Right renal pelvis (tissue), 4 donors: ENCODE measurements at places on chromosomes 4 and X. TPM values are rescaled to one million over a fixed set of nuclear protein-coding genes. Genes with fewer than 3 reads are reported as not detected.

- DNase-seq = no peak
These were observed 176.5 kb downstream of the FBXW7 start for GRCh38 chr4:152359208-152360044.

DNA sequence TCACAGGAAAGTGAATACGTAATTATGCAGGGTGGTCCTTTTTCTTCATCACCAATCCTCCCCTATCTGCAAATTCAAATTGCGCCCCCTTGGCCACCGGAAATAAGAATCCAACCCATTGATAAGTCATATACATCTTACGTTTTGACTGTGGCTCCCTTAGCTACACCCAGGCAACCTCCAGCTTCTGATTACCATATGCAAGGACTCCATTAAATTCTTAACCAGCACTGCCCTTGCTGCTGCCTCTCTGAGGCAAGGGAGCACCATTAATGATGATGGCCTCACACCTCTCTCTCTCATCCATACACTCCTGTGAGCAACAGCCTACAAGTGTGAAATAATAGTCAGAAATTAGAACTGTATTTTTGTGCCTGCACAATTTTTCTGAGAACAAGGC, 106.0 kb upstream of the NOCT start:
- no peak for DNase-seq

DNA sequence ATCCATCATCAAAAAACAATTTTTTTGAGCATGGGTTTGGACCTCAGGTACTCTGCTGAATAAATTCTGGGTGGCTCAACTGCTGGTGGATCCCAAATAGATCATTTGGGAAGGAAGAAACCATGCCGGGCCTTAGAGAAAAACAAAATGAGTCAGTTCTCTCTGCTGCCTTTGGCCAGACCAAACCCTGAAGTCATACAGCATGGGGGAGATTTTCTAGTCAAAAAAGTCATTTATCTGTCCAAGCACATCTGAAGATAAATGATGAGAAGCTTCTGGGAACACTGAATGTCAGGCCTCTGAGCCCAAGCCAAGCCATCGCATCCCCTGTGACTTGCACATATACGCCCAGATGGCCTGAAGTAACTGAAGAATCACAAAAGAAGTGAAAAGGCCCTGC, 261.4 kb downstream of the DHX15 start:
- no peak for DNase-seq

GRCh38 chr4:83851261-83852084, 315.6 kb downstream of the GPAT3 start:
- no peak for DNase-seq

DNA sequence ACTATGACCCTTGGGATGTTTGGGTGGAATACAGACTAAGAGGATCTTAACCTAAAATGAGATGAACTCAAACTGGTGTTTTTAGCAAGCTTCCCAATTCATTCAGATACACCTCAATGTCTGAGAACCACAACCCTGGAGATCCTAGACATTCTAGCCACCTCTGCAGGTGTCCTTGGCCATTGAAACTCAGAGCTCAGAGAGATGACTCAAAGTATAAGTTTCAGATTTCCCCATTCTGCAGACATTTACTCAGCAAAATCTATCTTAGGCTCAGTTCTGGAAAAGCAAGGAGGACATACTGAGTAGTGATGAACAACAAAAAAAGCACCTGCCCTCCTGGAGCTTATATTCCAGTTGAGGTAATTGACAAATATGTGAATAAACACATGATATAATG, 47.8 kb downstream of the COMMD8 start:
- DNase-seq = no peak

GRCh38 chr4:8311101-8312068, 41.8 kb downstream of the HTRA3 start:
- no peak for DNase-seq

- no peak for DNase-seq
These were observed 15.1 kb downstream of the SLC2A9 start for GRCh38 chr4:10006231-10006600.

- no peak for DNase-seq
These were observed 118.8 kb upstream of the PCDH18 start for GRCh38 chr4:137651128-137651527.

DNA sequence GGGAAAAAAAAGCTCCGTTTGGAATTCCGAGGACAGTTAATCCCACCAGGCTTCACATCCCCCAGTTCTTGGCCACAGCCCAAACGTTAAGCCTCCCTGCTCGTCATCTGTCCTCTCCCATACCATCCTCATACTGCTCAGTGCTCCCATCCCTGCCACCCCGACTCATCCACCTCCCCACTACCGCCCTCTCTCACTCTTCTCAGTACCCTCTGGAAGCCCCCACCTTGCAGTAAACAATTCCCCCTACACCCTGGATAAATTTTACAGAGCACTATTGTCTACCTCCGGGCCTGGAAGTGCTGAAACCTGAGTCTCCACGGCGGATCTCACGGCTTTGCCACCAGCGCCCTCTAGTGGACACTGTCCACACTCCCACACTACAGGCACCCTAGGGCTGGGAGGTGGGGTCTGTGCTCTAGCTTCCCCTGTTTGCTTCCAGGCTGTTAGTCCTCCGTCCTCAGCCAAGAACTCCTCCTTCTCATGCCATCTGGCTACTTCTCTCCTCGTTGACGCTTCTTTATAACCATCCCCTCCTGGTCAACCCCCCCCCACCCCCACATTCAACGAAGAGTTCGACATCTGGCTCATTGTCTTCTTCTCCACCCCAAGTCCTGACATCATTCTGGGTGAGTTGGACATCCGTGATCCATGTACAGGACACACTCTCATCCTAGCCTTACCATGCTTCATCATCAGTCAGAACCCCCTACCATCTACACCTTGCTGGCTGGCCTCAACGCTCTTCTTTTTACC, 54.5 kb downstream of the RTL9 start:
- peak; percentile 50 for DNase-seq

DNA sequence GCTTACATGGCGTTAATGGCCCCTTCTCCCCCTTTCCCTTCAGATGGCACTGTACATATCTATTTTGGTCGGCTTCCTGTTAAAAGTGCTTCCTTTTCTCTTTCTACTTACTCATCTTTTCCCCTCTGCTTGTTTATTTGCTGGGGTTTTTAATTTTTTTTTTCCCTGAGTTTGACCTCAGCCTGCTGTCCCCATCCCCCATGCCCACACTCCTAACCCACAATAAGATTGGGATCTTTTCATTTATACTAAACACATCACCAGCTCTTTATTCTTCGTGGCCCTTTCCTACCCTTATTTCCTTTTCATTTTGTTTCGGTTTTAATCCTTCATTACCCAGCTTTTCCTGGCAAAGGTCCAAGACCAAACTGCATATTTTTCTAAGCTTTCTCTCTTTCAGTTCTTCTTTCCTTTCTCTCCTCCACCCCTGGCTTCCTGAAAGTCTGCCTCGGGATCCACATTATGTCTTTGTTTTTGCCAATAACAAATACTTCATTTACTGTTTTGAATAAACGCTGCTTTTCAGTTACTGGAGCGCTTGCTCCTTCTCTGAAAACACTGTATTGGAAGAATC, 152.0 kb upstream of the USP9X start:
- DNase-seq = no peak

DNA sequence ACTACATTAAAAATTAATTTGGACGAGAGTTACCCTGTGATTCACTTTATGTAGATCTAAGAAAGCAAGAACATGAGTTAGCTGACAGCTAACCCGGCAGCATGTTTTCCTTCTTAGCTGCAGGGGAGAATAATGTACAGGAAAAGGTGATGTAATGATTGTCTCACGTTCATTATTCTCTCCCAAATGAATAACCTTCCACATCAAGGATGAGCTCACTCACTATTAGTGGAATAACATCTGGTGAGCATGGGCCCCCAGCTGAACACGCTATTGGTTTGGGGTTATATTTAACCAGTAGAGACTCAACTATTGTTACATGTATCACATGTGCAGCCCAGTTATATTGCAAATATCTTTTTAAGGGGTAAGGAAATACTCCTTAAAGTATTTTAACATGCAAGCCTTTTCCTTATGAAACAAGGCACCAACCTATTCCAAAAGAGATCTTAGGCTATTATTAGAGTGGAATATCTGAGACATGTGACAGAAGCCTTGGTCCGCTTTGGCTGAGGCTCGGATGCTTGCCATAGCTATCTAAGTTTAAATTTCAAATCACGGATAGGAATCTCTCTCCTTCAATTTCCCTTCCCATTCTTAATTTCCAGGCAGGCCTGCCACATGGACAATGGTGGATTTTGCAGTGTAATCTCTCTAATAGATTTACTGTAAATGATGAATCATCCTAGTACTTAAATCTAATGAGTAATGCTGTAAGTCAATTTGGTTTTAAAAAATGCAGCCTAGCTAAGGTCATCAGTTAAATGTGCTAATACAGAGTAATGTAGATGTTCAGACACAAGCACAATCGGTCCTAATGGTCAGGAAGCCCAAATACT, 99.0 kb upstream of the OTUD4 start:
- no peak for DNase-seq

DNA sequence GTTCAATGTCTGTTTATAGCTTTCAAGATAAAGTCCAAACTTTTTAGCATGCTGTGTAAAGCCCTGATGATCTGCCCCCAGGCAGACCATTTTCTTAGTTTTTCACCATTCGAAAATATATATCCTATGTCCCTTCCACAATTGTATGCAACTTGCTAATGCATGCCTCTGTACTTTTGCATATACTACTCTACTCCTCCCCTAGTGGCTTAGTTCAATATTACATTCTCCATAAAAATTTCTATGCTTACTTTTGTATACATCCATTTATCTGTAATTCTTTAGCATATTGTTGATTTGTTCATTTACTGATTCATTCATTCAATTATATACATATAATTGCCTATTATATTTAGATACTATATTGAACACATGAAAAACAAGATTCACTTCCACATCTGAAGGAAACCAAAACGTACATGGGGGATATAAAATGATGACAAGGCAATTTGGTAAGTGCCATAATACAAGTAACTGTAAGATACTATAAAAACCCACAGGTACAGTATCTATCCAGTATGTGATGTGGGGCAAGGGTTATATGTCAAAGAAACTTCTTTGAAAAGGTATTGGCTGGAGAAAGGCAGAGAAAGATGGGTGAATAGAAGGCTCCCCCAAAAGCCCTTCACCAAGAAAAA, 902.5 kb downstream of the FAM133A start:
- DNase-seq = no peak

- DNase-seq = no peak
These were observed 49.0 kb downstream of the SMAD1 start for GRCh38 chr4:145530662-145531061.

GRCh38 chrX:69556060-69557011, 52.2 kb downstream of the NALF2 start:
- DNase-seq = no peak

- DNase-seq = no peak
These were observed 799.1 kb downstream of the FSTL5 start for GRCh38 chr4:161364681-161365080.

DNA sequence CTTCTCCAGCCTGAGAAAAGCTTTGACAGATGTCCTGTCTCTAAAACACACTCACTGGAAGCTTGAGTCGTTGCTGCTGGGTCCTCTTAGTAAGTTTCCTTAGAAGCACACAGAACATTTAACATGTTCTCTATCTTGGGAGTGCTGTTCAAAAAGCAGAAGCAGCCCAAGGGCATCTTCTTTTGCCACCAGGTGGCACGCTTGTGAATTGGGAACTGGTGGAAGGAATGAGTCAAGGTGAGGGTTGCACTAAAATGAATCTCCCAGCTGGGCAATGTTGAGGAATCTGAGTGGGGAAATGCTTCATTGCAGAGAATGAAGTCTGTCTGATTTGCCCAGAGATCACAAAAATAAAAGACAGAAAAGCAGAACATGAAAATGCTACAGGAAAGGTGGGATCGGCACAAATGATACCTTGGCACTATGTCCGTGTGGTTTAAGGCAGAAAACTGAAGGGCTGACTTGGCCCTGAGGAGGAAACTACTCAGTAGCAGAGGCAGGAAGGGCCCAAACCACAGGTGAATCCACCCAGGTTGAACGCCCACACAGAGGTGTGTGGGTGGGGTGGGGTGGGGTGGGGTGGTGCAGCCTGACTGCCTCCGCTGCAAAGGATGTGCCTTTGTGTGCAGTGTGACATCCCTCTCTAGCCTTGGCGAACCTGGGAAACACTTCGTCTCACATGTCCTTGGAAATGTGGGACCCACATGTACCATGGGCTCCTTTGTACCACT, 26.0 kb downstream of the KIT start:
- no peak for DNase-seq

SMIM10 gene
- 12.3 TPM for polyA plus RNA-seq

TIMM8A gene
- polyA plus RNA-seq = 17.9 TPM

ALG13 gene
- polyA plus RNA-seq = 53.8 TPM

RHOXF2B gene
- 0.08 TPM for polyA plus RNA-seq

GABRB1 gene
- polyA plus RNA-seq = 0.51 TPM
